ENCODE measurements at places on chromosomes 2 and 18.

- no peak for DNase-seq
Measured at GRCh38 chr2:197130318-197130717, 180.3 kb downstream of the ANKRD44 start.

DNA sequence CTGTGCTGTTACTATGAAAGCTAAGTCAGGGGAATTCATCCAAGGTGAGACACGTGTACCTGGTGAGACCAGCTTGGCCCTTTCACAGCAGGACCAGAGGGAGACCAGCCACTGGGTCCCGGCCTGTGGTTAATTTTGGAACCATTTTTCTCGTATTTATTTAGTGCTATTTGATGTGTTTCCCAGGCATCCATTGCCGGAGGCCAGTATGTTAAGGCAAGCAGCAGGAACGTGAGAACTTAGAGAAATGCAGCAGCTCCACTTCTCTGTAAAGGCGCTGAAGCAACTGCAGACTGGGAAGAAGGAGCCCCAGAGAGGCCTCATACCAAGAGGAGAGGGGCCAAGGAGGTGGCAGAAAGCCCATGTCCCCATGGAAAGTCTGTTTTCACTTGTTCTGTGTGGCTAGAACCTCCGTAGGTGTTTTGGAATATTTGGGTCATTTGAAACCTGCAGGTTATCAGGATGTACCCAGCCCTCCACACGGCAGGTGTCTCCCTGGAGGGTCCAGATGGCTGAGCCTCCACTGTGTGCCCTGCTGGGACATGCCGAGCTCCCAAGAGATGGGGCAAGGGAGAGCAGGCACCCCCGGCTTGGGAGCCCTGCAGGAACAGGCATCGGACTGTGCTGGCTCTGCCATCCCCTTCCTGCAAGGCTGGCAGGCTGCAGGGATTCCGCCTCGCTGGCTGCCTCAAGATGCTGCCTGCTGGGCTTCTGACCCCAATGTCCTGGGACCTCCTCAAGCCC, 256.0 kb upstream of the RAB6C start:
- no peak for DNase-seq

- DNase-seq: no peak
Measured at GRCh38 chr2:194383401-194383800, 1273.6 kb upstream of the SLC39A10 start.

GRCh38 chr2:207155516-207156444, 10.0 kb downstream of the KLF7 start:
- no peak for DNase-seq

DNA sequence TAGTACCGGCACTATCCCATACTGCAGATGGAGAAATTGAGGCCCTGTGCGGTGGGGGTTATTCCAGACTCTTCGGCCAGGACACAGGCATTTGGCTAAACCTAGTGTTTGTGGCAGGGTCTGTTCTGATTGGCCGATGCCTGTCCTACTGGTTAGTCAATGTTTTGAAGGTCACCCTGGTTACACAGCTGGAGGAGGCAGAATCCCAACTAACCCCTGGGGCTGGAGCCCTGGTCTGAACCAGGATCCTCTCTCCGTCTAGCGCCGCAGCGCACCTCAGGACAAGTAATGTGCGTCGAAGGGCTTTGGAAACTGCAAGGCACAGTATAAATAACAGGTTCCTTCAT, 19.4 kb downstream of the TEX44 start:
- DNase-seq: no peak

- DNase-seq: peak; percentile 81
Measured at GRCh38 chr18:37575646-37576045, 10.0 kb upstream of the CELF4 start.
